ENCODE measurements at places on chromosomes 6 and 20.

GRCh38 chr20:52922436-52922835 lies 49.7 kb upstream of the TSHZ2 start:
- no peak for DNase-seq

- DNase-seq: no peak
These were observed 96.4 kb downstream of the BANF2 start for GRCh38 chr20:17796091-17796563.

DNA sequence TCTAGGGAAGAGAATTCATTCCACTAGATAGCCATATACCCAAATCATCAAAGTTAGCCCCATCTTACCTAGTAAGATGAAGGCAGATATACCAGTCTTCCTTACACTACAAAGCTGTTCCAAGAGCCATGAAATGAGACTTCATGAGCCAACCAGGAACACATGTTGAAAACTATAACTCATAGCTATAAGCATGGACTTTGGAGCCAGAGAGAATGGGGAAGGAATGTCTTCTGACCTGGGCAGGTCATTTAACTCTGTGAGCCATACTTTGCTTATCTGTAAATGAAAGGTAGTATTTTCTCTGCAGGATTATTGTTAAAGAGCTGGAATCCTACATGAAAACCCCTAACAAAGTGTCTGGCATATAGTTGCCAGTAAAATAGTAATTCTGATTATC lies 27.3 kb downstream of the ADGRF5 start:
- DNase-seq: no peak

DNA sequence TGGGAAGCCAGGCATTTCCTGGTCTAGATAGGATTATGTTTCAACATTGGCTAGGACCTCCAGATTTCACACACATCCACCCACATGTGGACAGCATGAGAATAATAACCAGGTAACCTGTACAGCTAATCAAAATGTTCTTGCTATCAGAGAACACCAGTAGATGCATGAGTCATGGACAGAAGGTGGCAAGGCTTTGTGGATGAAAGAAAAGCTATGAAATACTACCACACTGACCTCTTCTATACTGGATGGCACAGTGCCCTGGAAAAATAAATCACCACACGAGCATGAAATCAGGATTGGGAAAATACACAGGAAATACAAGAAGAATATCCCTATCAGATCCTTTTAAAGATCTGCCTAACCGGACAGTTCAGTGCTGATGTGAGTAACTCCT lies 113.0 kb downstream of the GMDS start:
- DNase-seq: no peak

DNA sequence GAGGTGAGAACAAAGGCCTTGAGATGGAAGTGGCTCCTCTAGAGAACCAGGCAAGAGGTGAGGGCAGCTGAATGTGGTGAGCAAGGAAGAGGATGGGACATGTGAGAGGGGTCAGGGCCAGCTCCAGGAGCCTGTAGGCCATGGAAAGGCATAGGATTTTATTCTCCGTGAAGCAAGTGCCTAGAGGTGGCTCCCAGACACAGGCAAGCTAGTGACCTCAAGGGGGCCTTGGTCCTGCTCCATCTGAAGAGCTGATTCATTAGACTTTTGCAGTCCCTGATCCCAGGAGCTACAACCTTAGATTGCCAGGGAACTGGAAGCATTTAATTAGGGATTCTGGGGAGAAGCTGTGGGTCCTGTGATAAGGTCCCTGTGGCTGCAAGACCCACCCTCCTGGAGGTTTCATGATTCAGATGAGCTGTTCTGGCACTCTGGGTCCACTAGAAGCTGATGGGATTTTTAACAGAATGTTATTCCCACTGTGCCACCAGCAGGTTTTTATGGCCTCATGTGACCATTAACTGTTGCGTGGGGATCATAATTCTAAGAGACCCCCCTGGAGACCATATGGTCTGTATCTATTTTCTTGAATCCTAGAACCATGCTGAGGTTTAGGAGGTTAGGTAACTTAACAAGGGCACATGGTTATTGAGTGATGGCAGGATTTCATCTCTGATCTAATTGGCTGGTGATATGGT lies 90.5 kb downstream of the ELOVL5 start:
- DNase-seq: no peak

DNA sequence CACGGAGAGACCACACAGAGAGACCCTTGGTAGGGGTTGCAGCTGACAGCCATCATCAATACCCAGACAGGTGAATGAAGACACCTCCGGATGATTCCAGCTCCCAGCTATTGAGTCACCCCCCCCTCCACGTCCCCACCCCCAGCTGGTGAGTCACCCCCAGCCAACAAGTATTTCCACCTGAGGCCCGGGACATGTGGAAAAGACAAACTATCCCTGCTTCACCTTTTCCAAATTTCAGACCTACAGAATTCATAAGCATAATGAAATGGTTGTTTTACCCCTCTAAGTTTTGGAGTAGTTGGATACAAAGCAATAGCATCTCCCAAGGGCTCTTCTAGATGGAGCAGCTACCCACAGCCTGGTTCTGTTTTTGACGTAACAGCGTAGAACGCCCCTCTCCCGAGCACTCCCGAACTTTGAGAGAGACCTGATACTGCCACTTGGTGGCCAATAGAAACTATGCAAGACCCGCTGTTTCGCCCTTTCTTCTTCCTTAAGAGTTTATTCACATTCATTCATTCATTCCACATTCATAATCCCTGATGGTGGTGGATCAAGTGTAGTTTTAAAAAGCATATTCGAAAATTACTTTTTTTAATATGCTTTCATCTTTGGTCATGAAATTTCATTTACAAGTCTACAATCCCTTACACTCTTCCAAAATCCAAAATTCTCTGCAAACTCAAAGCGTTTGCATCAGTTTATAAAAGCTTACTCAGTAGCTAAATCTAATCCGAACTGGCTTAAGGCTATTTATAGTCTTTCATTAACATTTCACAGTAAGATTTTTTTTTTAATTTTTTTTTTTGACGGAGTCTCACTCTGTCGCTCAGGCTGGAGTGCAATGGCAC lies 15.1 kb upstream of the PPP1R16B start:
- peak; percentile 14 for DNase-seq

- DNase-seq: no peak
These were observed 9.9 kb downstream of the CYP21A2 start for GRCh38 chr6:32047855-32048766.

DNA sequence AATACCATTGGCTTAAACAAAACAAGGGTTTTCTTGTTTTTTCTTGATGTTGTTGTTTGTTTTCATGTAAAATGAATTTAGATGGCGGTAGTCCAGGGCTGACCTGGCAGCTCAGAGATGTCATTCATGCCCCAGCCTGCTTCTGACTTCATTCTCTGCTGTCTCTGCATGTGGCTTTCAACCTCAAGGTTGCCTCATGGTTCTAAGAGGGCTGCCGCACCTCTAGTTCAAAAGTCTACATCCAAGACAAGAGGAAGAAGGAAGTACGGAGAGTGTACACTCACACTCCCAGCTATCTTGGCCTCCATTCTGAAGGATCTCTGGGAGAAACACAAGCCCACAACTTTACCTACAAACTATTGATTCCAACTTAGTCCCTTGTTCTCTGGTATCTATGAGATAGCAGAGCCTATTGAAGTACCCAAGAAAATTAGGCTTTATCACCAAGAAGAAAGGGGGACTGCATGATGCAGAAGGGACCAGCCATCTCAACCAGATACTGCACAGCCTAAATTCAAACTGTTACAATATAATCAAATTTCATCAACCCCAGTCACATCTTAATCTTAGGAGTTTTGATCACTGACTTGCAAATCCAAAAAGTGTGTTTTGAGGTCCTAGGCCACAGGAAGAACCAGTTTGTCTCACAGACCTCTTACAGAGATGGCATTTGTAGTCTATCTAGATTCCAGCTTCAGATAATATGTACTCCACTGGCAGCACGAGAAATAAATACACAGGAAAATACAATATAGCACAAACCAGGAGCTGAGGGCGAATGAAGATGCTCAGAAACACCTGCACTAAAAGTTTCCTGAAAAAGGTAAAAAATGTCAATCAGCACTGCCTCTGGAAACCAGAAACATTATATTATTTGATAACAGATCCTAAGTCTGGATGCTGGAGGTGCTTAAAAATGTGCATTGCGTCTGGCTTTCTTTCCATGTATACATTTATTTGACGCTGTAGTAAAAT lies 866 bp upstream of the BTN3A3 start:
- no peak for DNase-seq

GRCh38 chr6:125940247-125941041 lies 16.1 kb upstream of the HINT3 start:
- DNase-seq: no peak

GRCh38 chr6:12608016-12608860 lies 108.3 kb upstream of the PHACTR1 start:
- DNase-seq: no peak

- DNase-seq: no peak
These were observed 25.9 kb downstream of the POM121L2 start for GRCh38 chr6:27286141-27286540.

- DNase-seq: no peak
These were observed 164.9 kb downstream of the SCML4 start for GRCh38 chr6:107658920-107659865.

DNA sequence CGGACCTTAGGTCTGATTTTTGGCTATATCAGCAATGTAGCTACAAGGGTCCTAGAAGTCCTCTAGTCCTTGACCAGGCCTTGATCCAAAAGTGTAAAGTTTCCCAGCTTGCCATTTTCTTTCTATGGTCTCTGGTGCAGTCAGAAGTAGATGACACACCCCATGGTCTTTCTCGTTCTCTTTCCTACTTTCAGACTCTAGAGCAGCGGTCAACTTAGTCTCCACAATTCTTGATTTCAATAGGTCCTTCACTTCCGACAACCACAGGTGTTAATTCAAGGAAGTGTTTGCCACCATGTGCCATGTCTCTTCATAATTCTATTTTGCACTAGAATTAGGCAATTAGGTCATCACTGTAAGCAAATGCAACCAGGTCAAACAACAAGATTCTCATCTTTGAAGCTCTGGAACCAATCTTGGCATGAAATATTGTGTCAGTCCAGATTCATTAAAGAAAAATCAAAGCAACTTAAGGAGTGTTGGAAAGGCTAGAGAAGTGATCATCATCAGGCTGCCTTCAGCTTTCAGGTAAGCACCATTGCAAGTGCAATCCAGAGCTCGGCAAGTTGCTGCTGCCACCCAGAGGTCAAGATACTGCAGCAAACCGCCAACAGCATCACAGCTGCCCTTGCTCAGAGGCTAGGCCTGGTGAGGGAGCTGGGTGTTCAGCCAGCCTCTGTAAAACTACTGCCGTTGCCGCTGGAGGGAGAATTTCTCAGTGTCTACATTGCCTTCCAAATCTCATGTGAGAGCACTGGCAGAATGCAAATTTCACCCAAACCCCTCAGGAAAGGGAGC lies 5.6 kb upstream of the SYNE1 start:
- no peak for DNase-seq

GRCh38 chr6:154848580-154848979 lies 115.4 kb downstream of the SCAF8 start:
- no peak for DNase-seq

DNA sequence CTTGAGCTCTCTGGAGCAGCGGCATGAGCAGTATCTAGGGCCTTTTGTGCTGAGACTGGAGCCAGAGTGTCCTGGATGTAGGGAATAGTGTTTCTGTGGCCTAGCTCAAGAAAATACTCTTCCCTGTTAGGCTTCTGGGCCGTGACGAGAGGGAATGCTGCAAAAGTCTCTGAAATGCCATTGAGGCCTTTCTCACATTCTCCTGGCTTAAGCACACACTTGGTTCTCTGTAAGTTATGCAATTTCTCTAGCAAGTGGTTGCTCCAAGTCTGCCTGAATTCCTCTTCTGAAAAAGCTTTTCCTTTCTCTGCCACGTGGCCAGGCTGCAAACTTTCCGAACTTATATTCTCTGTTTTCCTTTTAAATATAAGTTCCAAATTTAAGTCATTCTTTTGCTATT lies 744.4 kb downstream of the GRIK2 start:
- DNase-seq: no peak

DNA sequence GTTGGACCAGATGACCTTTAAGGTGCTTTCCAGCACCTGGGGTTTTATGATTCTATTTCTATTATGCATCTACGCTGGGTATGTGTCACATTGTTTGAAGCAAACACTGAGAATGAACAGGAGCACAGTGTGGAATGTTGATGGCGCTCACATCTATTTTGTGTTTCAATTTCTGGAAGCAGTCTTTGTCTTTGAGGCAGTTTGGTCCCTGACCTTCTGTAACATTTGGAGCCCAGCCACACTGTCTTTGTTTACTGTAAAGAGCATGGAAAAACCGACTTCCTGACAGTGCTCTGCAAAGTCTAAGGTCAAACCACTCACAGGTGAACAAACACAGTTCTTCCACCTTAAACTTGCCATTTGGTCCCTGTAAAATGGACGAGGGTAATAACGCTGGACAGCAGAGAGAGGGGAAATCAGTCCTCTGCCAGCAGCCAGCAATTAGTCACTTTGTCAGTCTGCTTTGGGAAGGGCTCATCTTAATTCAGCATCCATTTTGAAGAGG lies 155.5 kb downstream of the PRL start:
- no peak for DNase-seq

DNA sequence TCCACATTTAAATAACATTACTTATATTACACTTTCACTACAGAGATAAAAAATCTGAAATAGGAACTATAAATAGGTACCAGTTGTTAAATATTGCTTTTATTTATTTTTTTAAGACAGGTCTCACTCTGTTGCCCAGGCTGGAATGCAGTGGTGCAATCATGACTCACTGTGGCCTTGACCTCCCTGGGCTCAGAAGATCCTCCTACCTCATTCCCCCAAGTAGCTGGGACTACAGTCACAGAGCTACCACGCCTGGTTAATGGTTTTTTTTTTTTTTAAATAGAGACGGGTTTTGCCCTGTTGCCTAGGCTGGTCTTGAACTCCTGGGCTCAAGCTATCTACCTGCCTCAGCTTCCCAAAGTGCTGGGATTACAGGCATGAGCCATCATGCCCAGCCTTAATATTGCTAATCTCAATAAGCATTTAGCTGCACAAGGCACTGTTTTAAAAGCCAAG lies 17.3 kb downstream of the EEF1E1 start:
- peak; percentile 76 for DNase-seq

GRCh38 chr20:58084966-58085365 lies 143.5 kb downstream of the ANKRD60 start:
- DNase-seq: no peak

DNA sequence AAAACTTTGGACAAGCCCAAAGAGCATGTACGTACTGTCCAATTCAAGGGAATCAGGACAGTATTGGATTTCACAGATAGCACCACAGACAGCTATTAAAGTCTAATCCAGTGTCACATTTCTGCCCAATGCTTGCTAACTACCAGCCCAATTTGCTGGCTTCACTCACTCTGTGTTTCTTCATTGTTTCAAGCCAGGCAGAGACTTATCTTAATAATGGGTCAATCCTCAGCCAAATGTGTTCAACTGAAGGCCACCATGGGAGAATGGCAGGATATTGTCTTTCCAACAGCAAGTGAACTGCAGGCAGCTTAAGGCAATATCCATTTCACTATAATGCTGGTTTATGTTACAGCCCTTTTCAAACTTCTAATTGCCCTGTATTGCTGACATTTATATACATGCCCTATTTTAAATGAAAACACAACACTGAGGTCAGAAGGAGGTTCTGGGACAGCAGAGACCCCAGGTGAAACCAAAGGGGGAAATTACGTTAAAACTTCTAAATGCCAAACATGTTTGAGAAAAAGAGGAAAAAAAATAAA lies 142.1 kb upstream of the RSPO3 start:
- no peak for DNase-seq
